Cerebellar nuclear complex (tissue), 1 donor: ENCODE measurements at places on chromosomes 7 and 10.

DNA sequence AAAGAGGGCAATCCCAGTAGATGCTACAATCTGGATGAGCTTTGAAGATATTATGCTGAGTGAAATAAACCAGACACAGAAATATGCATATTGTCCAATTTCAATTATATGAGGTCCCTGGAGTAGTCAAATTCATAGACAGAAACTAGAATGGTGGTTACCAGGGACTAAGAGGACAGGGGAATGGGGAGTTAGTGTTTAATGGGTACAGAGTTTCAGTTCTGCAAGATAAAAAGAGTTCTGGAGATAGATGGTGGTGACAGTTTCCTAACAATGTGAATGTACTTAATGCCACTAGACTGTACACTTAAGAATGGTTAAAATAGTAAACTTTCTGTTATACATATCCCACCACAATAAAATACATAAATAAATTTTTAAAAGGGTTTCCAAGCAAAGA, 236.6 kb downstream of the ELMO1 start:
- no peak for DNase-seq

- no peak for DNase-seq
These were observed 2.1 kb downstream of the CASP7 start for GRCh38 chr10:113681533-113682470.

GRCh38 chr7:55469721-55470120, 102.6 kb downstream of the VOPP1 start:
- no peak for DNase-seq

- DNase-seq = no peak
These were observed 31.8 kb upstream of the VPS41 start for GRCh38 chr7:38940774-38941173.

DNA sequence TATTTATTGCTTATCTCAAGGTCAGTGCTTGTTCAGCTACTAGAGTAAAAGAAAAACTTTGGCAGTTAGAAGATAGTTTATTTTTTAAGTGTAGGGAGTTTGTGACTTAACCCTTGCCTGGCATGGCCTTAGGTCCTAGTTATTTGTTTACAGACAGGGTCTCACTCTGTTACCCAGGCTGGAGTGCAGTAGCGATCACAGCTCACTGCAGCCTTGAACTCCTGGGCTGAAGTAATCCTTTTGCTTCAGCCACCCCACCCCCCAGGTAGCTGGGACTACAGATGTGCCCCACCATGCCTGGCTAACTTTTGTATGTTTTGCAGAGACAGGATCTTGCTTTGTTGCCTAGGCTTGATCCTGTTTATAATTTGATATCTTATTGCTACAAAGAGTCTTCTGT, 4.2 kb downstream of the ANLN start:
- no peak for DNase-seq

- DNase-seq = no peak
These were observed 25.9 kb downstream of the FOXK1 start for GRCh38 chr7:4707980-4708411.

GRCh38 chr7:75657866-75658265, 80.9 kb downstream of the HIP1 start:
- DNase-seq = no peak

GRCh38 chr10:5960070-5960972, 17.0 kb downstream of the IL15RA start:
- DNase-seq = no peak

- DNase-seq = no peak
These were observed 174.8 kb downstream of the FOXP2 start for GRCh38 chr7:114589436-114589835.

- DNase-seq = no peak
These were observed 26.7 kb downstream of the TRIM8 start for GRCh38 chr10:102670871-102671434.

DNA sequence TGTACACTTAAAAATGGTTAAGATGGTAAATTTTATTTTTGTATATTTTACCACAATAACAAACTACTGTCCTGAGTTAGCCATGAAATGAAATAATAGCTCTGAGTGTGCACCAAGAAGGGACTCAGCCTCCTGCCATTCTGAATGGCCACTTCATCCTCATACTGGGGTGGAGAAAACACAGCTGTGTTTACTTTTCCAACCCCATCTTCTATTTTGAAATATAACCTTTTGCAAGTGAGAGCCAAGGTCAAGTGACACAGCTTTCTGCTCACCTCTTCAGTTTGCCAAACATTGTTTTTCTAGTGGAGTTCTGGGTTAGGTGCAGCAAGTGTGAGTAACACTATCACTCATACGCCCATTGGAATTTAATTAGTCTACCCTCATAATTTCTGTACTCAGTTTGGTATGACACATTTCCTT, 107.4 kb upstream of the GLCCI1 start:
- DNase-seq = no peak

GRCh38 chr10:133130602-133131001, 29.4 kb upstream of the KNDC1 start:
- no peak for DNase-seq

- DNase-seq = no peak
These were observed 36.8 kb downstream of the CCM2 start for GRCh38 chr7:45036796-45037195.

GRCh38 chr10:4043897-4044665, 259.1 kb upstream of the KLF6 start:
- no peak for DNase-seq

DNA sequence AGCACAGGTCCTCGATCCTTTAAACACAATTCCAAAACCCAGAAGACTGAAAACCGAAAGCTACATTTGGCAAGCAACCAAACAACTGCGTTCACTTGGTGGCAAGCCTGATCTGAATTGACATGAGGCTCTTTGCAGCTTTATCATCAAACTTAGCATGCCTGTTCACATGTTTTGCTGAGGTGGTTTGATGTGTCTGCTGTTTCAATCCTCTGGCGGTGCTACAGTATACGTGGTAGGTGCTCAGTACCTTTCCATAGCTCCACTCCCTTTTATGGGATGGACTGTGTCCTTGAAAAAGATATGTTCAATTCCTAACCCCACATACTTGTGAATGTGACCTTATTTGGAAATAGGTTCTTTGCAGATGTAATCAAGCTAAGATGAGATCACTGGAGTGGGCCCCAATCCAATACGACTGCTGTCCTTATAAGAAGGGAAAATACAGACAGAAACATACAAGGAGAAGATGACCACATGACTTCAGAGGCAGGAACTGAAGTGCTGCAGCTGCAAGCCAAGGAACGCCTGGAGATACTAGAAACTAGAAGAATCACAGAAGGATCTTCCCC, 33.4 kb downstream of the CCDC6 start:
- DNase-seq = no peak

DNA sequence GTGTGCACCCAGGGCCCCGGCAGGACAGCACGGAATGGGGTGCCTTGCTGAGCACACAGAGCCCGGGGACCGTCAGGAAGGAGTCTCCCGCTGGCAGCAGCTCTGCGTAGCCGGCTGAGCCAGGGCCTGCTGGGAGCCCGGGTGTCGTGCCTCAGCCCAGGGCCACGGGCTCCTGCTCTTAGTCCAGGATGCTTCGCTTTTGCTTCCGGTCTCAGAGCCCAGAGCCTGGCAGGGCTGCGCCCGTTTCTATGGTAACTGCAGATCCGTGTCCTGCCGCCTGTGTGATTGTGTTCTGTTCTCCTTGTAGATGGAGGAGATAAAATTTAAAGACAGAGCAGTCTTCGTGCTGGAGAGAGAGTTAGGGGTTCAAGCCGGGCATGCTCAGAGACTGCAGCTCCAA, 53.7 kb upstream of the DPYSL4 start:
- DNase-seq = peak; percentile 70

GRCh38 chr7:11538751-11539299, 293.2 kb downstream of the THSD7A start:
- DNase-seq = no peak

DNA sequence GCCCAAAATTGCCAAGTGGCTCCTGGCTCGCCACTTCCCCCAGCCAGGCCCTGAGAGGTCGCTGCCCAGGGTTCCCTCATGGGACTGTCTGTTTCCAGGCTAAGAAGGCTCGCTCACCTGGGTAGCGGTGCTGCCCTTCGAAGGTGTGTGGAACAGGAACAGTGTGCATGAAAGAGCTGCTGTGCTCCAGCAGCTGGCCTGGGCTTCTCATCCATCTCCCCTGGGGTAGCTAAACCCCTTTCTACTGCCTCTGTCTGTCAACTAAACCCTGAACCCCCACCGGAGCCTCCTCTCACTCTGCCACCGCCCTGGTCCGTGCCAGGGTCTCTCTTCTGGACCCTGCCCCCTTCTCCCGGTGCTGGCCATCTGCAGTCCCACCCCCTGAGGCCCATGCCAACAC, 152.9 kb downstream of the EBF3 start:
- DNase-seq = no peak

DNA sequence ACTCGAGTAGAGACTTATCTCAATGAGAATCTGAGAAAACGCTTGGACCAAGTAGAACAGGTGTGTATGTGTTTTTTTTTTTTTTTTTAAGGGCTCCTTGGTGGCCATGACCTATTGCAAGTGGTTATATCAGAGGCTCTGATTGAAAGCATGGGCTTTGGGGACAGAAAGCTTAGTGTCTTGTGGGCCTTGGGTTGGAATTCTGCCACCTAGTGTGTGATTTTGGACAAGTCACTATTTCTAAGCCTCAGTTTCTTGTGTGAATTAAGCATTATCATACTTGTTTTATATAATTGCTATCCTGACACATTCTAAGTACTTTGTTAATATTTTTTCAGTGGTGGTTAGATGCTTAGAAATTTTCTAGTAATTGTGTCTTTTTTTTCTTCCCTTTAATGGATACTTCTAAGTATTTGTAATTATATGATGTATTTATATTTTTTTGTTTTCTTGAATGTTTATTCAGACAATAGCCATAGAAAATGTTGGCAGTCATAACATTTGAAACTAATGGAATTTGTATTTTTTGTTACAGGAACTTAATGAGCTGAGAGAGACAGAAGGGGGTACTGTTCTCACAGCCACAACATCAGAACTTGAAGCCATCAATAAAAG, 33.1 kb downstream of the SMC3 start:
- DNase-seq = no peak

DNA sequence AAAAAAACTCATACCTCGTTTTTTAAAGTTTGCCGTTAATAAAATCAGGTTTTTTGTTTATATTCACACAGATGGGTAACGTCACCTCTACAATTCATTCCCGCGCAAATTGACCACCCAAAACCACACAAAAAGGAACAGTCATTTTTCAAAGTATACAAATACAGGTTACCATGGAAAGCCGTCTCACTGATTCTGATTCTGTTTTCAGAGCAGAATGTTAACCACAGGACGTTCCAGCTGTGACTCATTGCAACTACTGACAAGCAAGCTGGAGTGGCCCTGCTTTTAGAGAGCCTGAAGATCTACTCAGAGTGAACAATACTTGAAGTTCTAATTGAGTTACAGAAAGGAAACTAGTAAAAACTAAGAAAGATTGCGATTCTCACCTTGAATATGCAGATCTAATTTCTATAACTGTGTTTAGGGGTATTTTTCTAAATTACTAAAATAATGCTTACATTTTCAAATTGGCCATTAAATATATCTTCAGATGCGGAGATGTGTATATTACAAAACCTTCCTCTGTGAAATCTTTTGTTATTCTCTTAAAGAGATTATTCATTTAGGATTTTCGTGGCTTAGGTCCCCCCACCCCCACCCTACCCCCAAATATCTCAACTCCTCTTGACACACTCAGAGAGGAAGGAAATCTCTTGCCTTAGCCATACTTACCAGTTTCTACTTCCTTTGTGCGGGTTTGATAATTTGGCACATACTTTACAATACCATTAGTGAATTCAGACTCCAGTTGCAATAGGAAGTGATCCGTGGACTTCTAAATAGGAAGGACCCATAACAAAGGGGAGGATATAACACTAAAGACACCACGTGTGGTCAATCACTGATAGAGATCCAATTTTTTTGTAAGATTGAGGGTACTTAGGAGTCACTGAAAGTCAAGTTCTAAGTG, 106.0 kb downstream of the CUBN start:
- DNase-seq = no peak

DNA sequence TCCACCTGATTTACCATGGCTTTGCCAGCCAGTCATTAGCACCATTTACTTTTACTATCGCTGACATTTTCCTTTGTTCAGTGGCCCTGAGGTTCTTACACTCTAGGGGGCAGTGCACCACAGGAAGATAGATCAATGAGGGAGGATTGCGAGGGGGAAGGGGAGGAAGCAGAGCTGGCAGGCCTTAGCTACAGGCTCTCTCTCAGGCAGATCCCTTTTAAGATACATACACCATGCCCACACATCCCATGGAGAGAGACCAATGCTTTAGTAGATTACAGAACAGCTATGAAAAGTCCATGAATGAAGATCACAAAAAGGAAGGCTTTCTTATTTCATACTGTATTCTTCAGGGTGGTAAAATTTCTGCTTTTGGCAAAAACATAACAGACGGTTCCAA, 47.4 kb downstream of the DENND11 start:
- no peak for DNase-seq

DNA sequence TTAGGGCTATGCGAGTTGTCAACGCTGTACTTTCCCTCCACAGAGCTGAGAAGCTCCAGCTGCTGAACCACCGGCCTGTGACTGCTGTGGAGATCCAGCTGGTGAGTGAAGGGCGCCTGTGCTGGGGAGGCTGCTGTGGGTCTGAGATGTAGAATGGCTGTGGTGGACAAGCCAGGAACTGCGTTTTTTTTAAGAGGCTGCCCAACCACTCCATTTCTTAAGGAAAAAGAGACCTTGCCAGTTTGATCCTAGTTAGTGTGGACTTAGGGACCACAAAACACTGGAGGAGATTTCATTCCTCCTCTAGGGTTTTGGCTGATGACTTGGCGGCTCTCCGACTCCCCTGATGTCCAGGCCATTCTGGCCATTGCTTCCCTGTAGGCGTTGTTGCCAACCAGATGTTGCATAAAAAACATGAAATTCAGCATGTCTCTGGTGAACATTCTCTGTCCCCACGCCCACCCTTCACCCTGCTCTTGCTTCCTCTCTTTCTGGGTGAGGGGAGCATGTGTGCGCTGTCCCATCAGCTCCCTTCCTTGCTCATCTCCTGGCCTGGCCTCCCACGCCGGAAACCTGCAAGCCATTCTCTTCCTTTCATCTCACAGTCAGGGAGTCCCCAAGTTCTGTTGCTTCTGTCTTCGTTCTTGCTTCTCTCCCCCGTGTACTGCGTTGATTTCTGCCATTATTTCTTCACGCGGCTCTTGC, 30.9 kb downstream of the CRCP start:
- no peak for DNase-seq

DNA sequence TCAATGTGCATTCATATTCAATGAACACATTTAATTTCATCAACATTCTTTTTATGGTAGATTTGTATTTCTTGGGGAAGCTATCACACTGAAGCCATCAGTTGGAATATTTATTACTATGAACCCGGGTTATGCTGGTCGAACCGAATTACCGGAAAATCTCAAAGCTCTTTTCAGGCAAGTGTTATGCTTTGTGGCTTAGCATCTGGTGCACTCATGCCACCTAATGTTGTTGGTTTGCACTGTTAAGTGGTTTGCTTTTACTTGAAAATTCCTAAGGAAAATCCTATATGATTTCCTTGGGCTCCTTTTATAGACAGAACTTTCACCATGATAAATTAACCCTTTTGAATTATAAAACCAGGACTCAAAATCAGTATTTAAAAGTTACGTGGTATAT, 147.9 kb downstream of the DNAH11 start:
- DNase-seq = no peak
